Natural killer cell (primary cell): ENCODE measurements at places on chromosomes 13 and 19. TPM values are rescaled to one million over a fixed set of nuclear protein-coding genes. Genes with fewer than 3 reads are reported as not detected.

The ZNF835 gene
- total RNA-seq: 0.18 TPM

The TEX101 gene
- 1.4 TPM for total RNA-seq

The SIGLEC11 gene
- total RNA-seq: not detected

The TYROBP gene
- 439 TPM for total RNA-seq

The DMKN gene
- total RNA-seq: 11.3 TPM

The PTH2 gene
- not detected for total RNA-seq

The LILRB3 gene
- total RNA-seq: 12.6 TPM

The AXL gene
- 0.16 TPM for total RNA-seq

The ZNF442 gene
- total RNA-seq: 2.8 TPM

The SCEL gene
- not detected for total RNA-seq

- no peak for DNase-seq
Measured at GRCh38 chr13:103188713-103189326, 122.6 kb upstream of the SLC10A2 start.

DNA sequence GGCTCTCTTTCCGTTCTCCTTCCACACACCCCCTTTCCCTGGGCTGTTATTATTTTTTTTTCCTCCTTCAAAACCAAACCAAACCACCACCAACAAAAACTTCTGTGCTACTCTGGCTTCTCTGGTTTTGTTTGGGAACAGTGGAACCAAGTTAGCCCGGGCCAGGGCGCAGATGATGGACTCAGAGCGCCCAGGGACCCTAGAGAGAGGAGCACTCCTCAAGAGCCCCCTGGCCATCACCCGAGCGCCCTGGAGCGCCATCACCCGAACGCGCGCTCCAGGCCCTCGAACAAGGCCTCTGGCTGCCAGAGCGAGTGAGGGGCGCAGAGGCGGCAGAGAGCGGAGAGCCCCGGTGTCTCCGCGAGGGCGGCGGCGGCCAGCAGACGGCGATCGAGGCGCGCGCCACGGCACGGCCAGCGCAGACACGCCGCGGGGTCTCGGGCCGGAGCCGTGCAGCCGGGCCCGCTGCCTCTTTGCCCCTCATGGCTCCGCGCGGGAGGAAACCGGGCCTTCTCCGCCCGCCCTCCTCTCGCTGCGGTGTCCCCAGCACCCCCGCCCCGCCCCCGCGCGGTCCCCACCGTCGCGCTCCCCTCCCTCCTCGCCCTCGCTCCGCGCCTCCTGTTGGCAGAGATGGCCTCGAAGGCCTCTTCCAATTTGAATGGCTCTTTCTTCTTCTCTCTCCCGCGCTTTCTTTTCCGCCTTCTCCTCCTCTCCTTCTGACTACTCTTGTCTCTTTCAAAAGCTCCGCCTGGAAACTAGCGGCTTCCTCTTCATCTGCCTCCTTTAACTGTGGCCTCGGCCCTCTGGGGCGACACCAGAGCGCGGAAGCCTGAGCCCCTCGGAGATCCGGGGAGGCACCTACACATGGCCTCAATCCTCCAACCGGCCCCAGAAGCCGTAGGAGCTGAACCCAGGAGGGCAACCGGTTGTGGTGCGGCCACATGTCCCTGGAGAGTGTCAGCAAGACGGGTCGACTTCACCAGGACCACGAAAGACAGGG, 4.1 kb upstream of the SOX1 start:
- DNase-seq: no peak

- no peak for DNase-seq
Measured at GRCh38 chr19:52749780-52750179, 14.9 kb upstream of the ZNF611 start.

- no peak for DNase-seq
Measured at GRCh38 chr19:11257846-11258380, 4.4 kb downstream of the DOCK6 start.

- no peak for DNase-seq
Measured at GRCh38 chr19:11659612-11660011, 62.3 kb downstream of the ZNF627 start.

DNA sequence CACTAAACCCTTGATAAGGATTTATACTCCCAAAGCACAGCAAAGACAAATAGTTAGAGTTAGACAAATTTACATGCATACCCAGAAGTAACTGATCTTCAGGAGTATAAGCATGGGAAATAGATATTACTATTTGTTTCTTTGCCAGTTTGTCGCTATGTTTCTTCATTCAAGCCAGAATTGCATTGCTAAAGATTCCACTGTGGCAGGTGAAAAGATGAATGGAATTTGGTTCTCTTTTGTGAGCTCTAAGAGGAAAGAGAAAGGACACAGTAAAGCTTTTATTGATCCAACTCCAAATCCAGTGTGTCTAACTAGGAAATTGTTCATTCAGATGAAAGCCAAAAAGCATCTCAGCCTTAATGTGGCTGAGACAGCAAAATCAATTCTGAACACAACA, 292.3 kb upstream of the SPRY2 start:
- DNase-seq: no peak

- DNase-seq: no peak
Measured at GRCh38 chr19:17235971-17236777, 9.5 kb downstream of the NR2F6 start.

DNA sequence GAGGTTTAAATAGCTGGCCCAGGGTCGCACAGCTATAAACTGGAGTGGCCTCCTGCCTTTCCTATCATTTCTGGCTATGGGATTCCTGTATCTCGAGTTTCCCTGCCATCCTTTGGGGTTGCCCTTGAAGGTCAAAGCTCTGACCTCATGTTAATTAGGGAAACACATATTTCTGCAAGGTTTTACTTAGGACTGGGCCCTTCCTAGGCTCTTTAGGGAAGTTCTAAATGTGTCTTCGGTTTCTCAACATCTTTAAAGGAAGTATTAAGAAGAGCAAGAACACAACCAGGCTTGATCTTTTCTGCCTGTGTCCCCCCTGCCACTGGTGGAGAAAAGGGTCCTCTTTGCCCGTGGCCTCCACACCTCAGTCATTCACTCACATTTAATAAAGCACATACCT, 10.8 kb downstream of the LCP1 start:
- DNase-seq: no peak

DNA sequence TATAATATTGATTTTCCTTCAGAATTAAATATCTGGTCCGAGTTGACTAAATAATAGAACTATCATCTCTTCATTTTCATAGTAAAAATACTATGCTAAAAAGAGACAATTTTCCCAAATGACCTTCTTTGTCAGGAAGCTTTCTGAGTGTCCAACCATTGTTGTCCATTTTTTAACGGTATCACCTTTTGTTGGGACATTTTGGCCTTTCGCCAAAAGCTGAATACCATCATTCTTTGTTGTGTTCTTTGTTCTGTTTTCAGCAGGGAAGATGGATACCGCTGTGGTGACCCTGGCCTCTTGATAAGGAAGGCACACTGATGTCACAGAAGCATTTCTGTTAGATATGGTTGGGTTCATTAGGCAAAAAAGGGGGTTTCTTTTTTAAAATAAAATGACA, 654.4 kb upstream of the GPC6 start:
- no peak for DNase-seq

DNA sequence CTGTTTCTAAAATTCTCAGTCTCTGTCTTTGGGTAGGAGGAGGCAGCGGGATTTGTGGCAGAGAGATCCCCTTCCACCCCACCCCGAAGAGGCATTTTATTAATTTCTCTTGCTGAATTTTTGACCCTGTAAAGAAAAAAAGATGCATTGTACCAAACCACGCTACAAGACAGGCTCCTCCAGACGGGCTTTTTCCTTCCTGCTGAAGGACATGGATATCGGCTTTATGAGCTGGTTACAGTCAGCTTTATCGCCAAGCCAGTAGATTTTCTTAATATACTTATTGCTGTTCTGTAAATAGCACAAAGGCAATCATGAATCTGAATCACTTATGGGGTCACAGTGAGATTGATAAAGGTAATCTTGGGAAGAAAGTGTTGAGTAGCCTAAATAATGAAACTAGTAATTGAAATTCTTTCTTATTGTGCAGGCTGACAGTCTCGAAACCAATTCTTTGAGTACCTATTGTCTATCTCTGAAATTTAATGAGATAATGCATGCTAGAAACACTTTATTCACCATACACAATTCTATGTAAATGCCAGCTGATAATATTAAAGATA, 24.5 kb downstream of the MBNL2 start:
- no peak for DNase-seq

DNA sequence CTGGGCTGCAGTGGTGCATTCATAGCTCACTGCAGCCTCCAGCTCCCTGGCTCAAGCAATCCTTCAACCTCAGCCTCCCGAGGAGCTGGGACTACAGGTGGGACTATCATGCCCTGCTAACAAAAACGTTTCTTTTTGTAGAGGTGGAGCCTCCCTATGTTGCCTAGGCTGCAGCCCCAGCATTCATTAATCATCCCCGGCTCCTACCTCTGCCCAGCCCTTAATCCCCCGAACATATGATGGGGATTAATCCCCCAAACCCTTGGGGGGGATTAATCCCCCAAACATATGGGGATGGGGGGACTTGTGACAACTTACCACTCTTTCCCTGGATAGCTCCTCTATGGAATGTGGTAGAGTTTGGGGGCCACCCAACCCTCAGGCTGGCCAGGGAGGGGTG, 45.9 kb downstream of the SUGP2 start:
- DNase-seq: no peak

- DNase-seq: peak; percentile 26
Measured at GRCh38 chr13:40145139-40145538, 489.7 kb downstream of the COG6 start.

- peak; percentile 82 for DNase-seq
Measured at GRCh38 chr19:43664018-43664417, 6.0 kb downstream of the PLAUR start.

DNA sequence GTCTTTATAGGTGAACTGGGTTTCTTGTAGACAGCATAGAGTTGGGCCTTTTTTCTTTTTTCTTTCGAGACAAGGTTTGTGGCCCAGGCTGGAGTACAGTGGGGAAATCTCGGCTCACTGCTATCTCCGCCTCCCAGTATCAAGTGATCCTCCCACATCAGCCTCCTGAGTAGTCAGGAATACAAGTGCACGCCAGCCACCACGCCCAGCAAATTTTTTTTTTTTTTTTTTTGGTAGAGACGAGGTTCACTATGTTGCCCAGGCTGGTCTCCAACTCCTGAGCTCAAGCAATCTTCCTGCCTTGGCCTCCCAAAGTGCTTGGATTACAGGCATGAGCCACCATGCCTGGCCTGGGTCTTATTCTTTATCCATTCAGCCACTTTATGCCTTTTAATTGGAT, 5.1 kb upstream of the CALM3 start:
- no peak for DNase-seq

DNA sequence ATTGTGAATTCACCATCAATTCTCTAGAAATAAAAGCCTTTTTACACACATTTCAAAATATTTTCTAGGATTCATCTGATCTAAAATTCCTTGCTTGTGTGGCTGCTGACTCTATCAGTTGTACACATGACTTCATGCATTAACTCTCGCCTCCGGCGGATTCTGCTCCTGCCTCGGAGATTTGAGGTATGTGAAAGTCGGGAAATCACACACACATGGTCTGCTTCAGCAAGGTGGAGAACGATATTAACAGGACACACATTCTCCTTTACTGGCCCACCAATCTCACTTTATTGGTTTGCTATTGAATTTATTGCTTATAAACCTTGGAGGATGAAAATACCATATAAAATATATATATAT, 855.7 kb downstream of the SLITRK5 start:
- DNase-seq: no peak

GRCh38 chr19:14375055-14375581, 6.1 kb upstream of the ADGRE5 start:
- peak; percentile 94 for DNase-seq

GRCh38 chr19:8209462-8210378, 550 bp downstream of the CERS4 start:
- DNase-seq: peak; percentile 90
